NCI-H2171 treated with DMSO at 0.1 percent for 48 hours (cell line): ENCODE measurements at places on chromosomes 11 and 22.

DNA sequence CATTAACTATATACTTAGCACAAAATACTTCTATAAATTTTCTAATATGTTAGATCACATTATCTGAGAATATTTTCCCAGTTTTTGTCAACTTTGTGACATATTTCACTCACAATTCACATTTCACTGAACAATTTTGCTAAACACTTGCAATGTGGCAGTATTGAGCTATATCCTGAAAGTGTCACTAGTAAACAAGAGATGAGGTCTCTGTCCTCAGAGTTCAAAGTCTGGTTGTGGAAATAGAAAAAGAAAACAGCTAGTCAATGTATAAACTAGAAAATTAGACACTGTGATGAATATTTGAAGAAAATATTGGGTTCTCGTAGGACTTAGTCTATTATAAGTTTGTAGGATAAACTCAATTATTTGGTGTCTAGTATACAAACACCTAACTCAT lies 87.4 kb upstream of the CHORDC1 start:
- no peak for DNase-seq

GRCh38 chr11:74471668-74472429 lies 4.5 kb upstream of the KCNE3 start:
- DNase-seq, result no peak

- no peak for DNase-seq
Measured at GRCh38 chr11:94557421-94557820, 9.7 kb upstream of the PIWIL4 start.

DNA sequence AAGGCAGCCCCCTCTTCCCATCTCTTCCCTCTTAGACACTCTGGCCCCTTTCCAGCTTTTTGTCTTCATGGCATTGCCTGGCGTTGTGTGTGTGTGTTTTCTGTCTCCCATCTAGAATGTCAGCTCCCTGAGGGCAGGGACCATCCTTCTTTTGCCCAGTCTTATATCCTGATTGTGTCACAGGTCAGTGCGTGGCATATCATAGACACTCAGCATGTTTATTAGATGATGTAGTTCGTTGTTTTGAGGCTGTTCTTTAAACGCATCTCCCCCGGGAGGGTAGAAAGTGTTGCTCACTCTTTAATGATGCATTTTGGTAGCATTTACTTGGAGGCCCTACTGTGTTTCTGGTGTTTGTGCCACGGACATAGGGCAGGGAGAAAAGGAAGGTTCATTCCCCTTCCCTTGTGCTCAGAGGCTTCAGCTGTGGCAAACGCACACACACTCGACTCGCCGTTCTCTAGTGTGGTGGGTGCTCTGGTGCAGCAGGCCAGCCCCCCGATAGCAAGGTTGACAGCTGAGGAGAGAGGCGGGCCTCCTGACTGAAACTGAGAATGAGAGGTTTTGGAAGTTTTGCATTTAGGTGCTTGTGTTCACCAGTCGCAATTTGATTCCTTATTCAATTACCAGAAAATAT lies 60.2 kb downstream of the TNRC6B start:
- no peak for DNase-seq

- no peak for DNase-seq
Measured at GRCh38 chr11:70637949-70638583, 239.7 kb downstream of the CTTN start.

DNA sequence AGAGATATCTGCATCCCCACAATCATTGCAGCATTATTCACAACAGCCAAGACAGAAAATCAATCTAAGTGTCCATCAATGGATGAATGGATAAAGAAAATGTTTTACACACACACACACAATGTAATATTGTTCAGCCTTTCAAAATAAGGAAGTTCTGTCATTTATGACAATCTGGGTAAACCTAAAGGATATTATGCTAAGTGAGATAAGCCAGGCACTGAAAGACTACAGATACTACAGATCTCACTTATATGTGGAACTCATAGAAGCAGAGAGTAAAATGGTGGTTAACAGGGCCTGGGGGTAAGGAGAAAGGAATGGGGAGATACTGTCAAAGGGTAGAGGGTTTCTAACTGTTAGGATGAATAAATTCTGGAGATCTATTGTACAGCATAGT lies 36.0 kb upstream of the EED start:
- DNase-seq, result no peak

DNA sequence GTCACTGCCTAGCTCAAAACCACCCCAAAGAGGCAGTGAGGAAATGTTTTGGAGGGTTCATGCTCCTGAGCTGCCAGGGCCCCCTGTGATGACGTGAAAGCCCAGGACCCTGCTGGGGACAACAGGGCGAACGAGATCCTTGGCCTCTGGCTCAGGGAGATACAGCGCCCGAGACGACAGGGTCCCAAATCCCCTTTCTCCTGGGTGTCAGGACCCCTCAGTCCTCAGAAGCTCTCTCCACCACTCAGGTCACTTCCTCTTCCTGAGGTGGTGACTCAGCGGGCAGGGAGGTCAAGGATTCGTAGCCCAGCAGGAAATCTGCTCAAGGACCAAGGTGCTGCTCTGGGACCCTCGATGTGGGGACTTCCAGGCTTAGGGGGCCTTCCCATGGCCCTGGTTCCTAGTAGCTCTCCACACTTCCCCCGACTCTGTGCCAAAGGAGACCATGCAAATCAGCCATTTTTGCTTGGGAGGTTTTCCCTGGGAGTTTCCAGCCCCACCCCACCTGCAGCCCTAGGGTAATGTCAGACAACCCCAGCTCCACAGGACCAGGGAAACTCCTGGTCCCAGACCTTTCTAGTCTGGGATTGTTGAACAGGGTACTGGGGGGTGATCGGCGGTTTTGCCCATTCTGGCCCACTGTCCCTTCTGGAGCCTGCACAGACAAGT lies 12.8 kb downstream of the BCL9L start:
- no peak for DNase-seq

DNA sequence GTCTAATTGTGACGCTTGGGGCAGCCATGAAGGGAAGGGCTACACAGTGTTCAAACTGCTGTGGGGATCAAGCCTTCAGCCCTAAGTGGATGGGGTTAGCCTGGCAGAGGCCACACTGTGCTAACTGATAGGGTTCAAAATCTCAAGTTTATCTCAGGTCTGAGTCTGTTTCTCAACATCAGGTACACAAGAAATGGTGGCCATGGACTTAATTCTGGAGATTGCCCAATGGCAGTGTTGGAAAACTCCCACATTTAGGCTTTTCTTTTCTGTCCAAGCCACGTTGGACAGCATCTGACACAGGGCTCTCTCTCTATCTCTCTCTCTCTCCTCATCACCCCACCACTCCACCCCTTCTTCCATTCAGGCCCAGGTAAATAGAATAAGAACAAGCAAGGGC lies 10.9 kb upstream of the DGAT2 start:
- DNase-seq, result no peak

DNA sequence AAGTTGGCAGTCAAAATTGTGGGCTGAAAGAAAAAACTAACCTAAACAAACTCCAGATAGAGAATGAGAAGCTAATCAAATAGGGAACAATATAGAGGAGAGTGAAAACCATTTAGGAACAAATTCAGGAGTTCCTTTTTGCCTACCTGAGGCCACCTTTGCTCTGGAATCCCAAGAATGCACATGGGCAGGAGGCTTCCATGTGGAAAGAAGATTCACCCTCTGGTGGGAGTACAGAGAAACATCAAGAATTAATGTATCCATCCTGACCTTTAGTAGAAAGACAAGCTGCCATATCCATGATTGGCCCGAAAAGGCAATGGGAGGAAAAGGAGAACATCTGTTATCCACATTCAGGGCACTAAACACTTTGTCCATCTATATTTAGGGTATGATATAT lies 35.0 kb upstream of the MRGPRX1 start:
- no peak for DNase-seq
